ENCODE measurements at places on chromosomes 11 and 22.
A peak's percentile ranks its signal among the peaks of the same experiment; 100 is the strongest.

DNA sequence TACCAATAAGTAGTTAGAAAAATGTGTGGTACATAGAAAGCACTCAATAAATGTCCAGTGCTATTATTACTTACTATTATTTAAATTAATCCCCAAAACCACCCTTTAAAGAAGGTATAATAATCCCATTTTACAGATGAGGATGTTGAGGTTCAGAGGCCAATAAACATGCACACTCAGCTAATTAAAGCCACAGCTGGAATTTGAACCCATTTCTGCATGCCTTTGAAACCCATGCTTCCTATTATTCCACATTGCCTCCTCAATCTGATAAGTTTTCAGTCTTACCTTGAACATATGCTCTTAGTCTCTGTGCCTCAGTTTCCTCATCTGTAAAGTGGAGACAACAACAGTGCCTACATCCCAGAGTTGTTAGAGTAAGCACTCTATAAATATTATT, 52.8 kb downstream of the CCDC34 start:
- no peak for DNase-seq

GRCh38 chr22:49590851-49591445, 236.7 kb downstream of the BRD1 start:
- DNase-seq, result no peak

- no peak for DNase-seq
Measured at GRCh38 chr11:9574622-9575259, 1.3 kb downstream of the WEE1 start.

GRCh38 chr11:106398502-106399075, 321.1 kb downstream of the AASDHPPT start:
- peak; percentile 64 for DNase-seq

DNA sequence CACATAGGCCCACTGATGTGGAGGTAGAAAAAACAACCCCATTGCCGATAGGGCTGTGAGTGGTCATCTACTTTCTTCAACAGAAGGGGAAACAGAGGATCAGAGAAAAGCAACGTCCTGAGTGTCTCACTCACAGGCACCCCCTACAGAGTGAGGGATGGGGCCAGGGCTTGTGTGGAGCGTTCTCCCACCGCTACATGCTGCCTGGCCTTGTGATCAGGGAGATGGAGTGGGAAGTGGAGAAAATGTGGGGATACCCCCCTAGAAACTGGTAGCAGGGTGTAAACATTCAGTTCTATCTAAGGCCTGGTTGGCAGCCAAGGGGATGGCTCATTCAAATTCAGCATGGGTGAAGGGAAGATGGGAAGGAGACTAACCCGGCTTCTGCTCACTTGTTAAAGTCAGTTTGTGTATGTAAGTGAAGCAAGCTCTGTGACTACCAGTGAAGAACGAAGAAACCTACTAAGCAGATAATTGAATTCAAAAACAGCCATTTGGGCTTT, 73.0 kb upstream of the NAV2 start:
- no peak for DNase-seq

DNA sequence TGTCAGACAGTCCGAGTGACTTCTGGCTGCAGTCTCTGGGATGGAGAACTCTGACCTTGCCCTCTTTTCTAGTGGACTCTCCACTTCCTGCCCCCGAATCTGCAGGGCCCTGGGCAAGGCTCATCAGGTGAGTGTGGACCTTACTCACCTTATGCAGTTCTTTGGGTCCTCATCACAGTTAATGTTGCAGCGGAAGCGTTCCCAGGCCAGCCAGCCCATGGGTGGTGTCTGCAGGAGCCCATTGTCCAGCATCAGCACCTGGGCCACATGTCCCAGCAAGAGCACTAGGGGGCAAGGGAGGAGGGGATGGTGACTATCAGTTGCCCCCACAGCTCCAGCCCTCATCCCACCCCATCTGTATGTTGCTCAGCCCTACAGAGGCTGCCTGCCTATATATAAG, 2.3 kb downstream of the NAGA start:
- DNase-seq, result no peak

GRCh38 chr11:44606472-44606871, 41.0 kb downstream of the CD82 start:
- no peak for DNase-seq

All from fibroblast of skin of right biceps (primary cell).